Large intestine (tissue), 12 donors: ENCODE measurements at places on chromosomes 3 and 15.
A peak's percentile ranks its signal among the peaks of the same experiment; 100 is the strongest.

- no peak for DNase-seq
Measured at GRCh38 chr15:91113030-91113429, 13.0 kb downstream of the SV2B start.

DNA sequence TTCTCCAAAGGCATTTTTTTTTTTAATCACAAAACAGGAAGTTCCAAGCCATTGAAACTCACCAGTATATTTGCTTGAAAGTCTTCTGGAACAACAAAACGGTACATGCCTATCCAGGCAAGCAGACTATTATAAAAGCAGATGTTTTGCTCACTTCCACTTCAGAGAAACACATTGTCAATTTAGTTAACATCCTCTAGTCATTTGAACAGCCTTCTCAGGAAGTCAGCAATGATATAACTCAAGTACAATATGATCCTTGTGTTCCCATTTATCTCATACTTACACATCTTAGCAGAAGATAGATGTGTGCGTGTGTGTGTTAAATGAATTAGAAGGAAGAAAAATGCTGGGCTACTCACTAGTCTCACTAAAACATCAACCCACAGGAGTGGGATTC, 30.4 kb downstream of the MECOM start:
- DNase-seq: no peak

- no peak for DNase-seq
Measured at GRCh38 chr3:62636235-62636826, 238.9 kb downstream of the CADPS start.

DNA sequence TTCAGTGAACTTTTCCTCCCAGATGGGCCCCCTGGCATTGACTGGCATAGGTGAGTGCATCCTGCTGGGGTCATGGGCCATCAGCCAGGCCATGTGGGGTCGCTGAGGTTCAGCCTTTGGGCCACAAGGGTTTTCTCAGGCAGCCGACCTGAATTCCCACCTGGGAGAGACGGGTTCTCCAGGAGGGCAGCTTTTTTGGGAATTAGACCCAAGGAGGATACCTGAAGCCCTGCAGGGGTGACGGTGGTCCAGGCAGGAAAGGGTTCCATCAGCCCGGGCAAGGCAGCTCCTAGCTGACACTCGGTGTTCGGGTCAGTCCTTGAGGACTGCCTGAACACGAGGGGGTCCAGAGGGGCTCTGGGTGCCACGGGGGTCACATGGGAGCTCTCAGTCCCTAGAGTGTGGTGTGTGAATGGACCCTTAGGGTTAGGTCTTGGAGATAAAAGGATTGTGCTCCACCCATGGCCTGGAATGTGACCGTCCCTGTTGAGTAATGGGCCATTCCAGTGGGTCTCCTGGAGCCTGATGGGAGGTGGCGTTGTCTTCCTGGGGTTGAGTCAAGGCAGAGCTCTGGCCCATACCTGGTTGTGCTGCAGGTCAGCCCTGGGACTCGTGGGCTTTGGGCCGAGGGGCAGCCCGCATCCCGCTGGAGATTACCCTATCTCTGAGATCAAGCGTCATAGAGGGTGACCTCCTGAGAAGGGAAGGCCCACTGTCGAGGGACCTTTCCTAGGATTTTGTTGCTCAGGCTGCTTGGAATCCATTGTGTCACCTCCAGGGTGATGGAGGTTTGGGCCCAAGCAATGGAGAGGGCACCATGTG, 192.8 kb downstream of the UBE3A start:
- DNase-seq: no peak

GRCh38 chr3:126743350-126743749, 39.3 kb downstream of the CHCHD6 start:
- DNase-seq: no peak

DNA sequence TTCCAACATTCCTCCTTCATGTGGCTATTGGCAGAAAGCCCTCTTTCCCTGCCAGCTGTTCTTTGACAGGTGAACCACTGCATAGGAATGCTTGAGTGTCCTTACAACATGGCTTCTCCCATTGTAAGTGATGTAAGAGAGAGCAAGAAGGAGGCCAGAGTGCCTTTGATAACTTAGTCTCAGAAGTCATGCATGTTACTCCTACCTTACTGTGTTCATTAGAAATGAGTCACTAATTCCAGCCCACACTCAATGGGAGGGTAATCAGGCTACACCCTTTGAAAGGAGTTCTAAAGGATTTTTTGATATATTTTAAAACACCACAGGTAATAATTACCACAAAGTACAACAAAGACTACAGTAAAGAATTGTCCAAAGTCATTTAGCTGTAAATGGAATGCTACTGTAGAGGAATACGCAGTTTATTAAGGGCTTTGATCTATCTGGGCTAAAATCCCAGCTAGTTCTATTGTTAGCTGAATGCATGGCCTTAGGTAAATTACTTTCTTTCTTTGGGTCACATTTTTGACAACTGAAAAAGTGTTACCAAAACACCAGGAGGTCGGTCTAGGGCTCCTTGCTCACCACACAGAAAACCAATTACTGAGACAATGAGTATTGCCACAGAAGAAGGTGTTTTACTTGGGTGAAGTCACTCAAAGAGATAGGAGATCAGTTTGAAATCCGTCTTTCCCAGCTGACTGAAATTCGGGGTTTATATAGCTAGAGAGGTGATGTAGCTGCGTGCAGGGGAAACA, 154.9 kb downstream of the GRM7 start:
- no peak for DNase-seq

GRCh38 chr15:78251136-78251535, 13.2 kb upstream of the DNAJA4 start:
- no peak for DNase-seq

DNA sequence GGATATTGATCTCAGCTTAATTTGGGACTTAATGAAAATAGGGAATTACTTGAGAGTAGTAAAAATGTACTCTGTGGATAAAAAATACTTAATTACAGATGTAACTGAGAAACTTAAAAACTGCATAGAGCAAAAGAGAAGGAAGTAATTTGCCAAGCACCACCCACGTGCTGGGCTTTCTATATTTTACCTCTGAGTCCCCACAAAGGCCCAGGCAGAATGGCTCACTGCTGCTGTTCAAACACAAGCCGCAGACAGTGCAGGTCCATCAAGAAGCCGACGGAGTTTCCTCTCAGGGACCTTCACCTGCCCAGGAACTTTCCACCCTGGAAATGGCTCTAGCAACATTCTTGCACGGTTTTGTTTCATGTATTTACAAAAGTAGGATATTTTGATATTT, 77.2 kb upstream of the TRPM1 start:
- no peak for DNase-seq

DNA sequence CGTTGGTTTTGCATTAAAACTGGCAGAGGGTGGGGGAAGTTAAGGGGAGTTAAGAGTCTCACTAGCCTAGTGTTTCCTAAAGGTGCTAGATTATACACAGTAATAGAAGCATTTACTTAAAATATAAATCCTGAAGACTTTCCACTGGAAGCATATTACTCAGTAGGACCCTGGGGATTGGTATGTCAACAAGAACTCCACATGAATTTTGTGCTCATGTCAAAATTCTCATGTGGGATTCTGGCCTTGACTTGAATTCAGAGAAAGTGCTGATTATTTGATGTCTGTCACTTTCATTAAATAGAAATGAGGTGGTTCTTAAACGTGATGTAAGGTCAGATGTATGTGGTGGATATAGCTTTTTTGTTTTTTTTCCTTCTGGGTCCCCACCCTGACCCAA, 997.2 kb downstream of the TUSC7 start:
- no peak for DNase-seq

- DNase-seq: no peak
Measured at GRCh38 chr3:32886911-32887310, 64.5 kb upstream of the CCR4 start.

DNA sequence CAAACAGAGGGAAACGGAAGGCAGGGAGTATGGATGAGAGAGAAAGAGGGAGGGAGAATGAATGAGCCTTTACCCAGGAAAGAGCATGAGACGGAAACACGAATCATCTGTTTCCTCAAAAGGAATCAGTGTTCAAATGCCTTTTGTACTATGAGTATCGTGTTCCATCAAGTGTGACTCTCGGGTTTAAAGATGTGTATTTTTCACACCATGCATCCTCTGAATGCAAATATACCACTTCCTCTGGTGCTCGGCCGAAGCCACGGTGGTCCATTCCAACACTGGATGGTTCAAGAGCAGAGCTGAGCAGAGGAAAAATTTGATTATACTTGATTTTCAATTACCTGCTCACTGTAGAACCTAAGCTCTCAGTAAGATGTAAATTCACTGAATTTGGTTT, 505.1 kb downstream of the MECOM start:
- DNase-seq: no peak

DNA sequence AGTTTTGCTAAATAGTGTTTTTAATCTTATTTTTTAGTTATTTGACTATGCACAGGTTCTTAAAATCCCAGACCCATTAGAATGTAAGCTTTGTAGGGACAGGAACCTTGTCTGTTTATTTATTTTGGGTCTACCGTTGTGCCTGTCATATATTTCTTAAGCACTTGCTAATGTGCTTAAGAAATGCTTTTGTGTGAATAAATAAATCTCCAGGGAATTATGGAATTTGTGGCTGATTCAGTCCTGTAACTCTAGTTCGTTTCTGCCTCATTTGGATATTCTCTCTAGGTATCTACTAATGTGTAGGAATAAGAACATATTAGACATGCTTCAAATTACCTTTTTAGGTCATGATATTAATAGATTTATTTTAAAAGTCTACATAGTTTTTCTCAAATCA, 161.6 kb downstream of the LPP start:
- DNase-seq: no peak

- DNase-seq: no peak
Measured at GRCh38 chr3:186520957-186521842, 23.0 kb downstream of the CRYGS start.

DNA sequence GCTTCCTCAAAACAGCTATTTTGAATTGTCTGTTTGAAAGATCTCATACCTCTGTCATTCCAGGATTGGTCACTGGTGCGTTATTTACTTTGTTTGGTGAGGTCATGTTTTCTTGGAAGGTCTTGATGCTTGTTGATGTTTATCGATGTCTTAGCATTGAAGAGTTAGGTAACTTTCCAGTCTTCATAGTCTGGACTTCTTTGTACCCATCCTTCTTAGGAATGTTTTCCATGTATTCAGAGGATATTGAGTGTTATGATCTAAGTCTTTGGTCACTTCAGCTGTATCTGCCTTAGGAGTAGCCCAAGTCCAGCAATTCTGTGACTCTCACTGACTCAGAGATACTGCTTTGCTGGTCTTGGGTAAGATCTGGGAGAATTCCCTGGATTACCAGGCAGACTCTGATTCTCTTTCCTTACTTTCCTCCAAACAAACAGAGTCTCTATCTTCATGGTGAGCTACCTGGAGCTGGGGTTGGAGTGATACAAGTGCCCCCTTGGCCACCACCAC, 398.6 kb downstream of the ZIC4 start:
- no peak for DNase-seq

GRCh38 chr15:41661518-41662225, 1.5 kb downstream of the MGA start:
- DNase-seq: peak; percentile 89

DNA sequence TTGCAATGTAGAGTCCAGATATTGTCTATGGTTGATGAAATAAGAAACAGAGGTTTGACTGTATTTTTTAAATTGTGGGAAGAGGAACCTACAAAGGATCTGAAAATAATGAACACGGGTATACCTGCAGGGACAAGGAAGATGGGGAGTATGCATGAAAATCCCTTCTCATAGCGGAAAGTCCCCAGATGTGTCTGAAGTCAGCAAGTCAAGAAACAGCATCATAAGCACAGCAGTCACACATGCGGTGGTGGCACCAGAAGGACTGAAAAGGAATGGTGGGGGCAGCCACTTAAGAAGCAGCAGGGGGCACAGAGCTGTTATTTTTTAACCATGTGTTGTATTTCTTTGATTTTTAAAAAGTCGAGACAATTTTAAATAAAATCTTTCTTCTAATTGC, 4.7 kb downstream of the MRPS11 start:
- no peak for DNase-seq

DNA sequence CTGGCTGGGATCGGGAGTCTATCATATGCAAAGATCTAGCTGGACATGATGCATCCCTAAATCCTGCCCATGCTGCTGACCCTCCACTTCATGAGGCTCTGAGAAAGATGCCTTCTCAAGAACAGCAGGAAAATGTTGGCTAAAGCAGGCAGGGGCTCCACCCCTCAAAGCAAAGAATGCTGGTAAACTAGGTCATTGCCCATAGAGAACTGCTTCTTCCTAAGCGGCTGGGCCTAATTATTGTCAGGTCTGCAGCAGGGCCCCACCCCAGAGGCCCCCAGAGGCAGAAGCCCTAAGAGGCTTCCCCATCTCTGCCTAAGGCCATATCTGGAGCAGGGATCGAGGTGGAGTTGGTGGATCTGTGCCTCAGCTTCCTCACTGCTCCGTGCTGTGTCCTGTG, 447.4 kb upstream of the PROK2 start:
- DNase-seq: no peak

DNA sequence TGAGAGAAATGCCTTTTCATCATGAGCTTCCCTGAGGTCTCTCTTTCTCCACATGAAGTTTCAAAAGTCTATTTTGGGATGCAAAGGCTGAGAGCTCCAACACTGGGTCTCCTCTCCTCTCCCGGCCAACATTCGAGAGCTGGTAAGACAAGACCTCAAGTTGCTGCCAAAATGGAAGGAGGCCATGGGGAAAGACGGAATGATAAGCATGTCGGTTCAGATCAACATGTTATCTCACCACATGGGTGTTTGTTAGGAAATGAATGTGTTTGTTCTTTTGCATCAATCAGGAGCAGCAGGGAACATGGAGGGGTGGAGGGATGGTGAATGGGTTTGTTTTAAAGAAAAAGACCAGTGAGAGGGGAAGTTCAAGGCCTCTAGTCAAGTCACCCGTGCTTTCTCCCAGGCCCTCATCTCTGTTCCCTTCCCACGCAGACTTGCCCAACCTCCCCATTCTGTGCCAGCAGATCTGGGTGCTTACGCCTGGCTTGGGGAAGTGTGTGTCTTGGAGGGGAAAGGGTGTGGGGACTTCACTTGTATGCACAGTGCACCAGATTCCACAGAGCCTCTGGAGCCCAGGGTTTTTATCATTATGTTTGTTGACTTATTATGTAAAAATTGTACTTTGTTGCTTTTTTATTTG, 23.5 kb upstream of the ATP10A start:
- no peak for DNase-seq

GRCh38 chr15:38539008-38539343, 25.6 kb downstream of the RASGRP1 start:
- no peak for DNase-seq

- peak; percentile 53 for DNase-seq
Measured at GRCh38 chr3:120693439-120694171, 11.6 kb upstream of the HGD start.

- DNase-seq: no peak
Measured at GRCh38 chr3:10986592-10986991, 6.0 kb upstream of the SLC6A1 start.

DNA sequence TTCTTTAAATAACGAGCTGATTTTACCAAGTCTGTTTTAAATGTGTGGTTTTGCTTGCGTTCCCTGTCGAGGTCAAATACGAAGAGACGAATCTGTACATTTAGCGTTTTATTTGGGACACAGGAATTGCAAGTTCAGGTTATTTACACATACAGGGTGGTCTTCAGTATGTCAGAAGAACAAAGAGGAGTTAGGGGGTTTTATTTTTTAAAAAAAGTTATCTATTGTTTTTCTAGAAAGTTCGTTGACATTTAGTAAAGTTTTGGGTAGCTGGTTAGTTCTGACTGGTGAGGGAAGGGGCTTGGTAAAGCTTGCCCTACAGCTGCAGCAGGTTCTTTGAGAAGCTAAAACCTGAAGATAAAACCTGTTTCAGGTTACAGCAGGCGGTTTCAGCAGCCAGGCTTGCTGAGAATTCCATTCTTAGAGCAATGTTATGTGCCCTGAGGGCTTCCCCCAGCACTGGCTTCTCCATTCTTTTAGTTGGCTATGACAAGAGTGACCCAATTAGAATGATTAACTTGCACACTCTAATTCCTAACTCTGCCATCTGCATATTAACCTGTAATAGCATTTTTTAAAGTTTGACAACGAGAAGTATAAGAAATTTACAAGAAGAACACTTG, 815 bp upstream of the ZNF280D start:
- DNase-seq: peak; percentile 39
